IPS-NIHi11 (cell line): ENCODE measurements at places on chromosomes 5 and 9.

GRCh38 chr5:17079562-17079961 lies 137.9 kb upstream of the BASP1 start:
- DNase-seq = no peak

GRCh38 chr9:121350993-121351561 lies 19.0 kb downstream of the STOM start:
- peak; percentile 38 for DNase-seq

DNA sequence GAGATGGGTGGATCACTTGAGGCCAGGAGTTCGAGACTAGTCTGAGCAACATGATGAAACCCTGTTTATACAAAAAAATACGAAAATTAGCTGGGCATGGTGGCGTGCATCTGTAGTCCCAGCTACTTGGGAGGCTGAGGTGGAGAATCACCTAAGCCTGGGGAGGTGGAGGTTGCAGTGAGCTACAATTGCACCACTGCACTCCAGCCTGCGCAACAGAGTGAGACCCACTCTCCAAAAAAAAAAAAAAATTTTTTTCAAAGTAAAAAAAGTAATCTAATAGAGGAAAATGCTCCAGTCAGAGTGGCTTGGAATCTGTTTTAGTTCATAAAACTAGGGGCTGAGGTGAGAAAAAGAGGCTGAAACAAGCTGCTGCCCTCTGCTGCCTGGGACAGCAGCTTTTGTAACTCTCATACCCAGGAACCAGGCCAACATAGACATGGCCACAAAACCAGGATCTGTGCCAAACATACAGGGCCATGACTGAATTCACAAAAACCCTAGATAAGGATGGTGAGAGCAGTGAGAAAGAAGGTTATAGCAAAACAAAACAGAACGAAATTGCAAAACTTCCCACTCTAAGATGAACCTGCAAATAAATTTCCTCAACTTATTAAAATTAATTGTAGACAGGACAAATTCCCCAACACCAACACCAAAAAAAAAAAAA lies 13.1 kb upstream of the DCAF12 start:
- DNase-seq = peak; percentile 31

DNA sequence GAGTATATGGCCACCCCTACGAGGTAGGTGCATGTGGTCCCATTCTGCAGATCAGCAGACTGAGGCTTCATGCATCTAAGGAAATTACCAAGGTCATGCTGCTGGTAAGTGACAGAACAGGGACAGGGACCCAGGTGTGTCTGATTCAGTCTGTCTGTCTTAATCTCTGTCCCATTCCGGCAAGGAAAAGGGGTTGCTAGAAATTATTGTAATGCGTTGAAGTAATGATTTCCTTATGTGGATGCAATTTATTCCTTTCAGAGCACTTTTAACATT lies 76.8 kb downstream of the AMBP start:
- no peak for DNase-seq

- DNase-seq = no peak
Measured at GRCh38 chr5:856531-857425, 6.0 kb upstream of the ZDHHC11 start.

DNA sequence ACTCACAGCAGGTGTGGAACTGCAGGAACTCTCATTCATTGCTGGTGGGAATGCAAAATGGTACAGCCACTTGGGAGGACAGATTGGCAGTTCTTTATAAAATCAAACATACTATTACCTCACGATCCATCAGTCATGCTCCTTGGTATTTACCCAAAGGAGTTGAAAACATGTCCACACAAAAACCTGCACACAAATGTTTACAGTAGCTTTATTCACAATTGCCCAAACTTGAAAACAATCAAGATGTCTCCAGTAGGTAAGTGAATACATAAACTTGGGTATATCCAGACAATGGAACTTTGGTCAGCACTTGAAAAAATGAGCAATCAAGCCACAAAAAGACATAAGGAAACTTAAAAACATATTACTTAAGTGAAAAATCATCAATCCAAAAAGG lies 215.5 kb downstream of the IRX1 start:
- no peak for DNase-seq

- DNase-seq = no peak
Measured at GRCh38 chr5:143506836-143507552, 103.5 kb upstream of the NR3C1 start.

DNA sequence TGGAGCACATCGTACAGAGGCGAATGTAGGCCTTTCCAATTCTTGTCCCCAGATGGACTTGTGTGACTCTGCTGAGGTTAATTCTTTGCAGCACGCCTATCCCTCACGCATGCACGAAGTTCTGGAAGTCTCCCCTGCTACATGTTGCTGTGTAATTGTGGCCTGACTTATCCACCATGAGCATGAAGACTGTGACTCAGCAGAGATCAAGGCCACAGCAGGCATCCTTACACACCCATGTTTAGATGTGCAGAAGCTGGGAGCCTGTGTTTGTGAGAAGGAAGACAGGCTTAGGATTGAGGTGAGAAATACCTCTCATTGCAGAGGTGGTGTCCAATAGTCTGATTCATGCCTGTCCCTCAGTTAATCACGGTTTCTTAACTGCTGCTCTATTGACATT lies 135.6 kb downstream of the ICE1 start:
- DNase-seq = no peak

DNA sequence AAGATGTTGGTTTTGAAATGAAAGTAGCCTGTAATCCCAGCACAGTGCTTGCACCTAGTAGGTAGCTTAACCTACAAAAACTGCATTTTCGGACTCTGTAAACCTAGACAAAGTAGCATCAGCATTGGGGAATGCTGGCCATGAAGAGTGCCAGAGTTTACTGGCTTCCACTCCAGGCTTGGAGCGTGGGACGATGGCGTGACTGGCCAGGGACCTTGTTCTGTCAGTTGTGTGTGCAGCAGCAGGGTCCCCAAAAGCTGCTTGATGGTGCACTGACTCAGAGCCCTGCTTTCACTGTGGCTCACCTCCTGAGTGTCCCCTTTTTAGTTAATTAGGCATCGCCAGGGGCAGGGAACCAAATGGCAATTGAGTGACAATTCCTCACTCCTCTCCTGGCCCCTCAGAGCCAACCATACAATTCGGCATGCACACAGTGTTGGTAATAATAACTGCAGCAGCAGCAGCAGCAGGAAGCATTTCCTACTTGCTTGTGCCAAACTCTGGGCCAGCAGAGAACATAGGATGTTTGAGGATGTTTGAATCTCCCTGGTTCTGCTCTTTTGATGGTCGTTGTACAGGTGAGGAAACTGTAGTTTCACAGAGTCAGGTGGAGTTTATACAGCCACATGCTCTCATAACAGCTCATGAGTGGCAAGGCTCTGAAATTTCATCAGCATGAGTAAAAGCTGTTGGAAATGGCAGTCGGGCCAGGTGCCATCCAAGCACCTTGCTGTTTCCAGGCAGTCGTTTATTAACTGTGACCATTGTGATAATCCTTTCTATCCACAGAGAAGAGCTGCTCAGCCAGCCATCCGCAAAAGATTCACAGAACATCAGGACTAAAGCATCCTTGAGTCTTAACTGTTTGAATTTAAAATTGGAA lies 4.2 kb downstream of the UBE2QL1 start:
- DNase-seq = no peak

- DNase-seq = no peak
Measured at GRCh38 chr9:99114049-99114440, 9.1 kb downstream of the TGFBR1 start.

DNA sequence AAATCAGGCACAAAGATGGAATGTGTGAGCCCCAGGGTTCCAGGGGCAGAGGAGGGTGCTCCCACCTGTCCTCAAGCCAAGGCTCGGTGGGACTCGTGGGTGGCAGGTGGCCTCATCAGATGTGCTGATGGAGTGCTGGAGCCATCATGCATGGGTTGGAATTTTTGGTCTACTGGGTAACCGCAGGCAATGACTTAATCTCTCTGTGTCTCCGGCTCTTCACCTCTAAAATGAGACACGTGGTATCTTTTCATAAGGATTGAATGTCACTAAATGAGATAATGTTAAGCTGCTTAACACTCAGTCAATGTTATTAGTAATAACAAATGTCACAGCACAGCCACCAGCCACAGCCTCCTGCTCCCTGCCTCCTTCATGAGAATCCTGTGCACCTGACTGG lies 245.5 kb downstream of the HSPA4 start:
- no peak for DNase-seq

GRCh38 chr9:136151214-136151804 lies 32.6 kb upstream of the TMEM250 start:
- no peak for DNase-seq

- no peak for DNase-seq
Measured at GRCh38 chr5:59221769-59222168, 638.9 kb downstream of the RAB3C start.

DNA sequence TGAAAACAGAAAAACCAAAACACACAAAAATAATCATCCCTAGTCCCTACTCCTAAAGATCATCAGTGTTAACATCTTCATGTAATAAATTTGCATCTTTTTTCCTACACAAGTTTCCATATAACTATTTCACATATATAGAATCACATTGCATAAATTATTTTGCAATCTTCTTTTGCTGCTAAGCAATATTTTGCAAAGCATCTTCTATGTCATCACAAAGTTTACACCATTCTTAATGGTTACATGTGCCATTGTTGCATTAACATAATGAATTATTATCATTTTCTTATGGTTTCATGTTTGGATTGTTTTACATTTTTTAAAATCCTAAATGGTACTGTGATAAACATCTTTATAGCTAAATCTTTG lies 17.8 kb downstream of the SH3TC2 start:
- no peak for DNase-seq

DNA sequence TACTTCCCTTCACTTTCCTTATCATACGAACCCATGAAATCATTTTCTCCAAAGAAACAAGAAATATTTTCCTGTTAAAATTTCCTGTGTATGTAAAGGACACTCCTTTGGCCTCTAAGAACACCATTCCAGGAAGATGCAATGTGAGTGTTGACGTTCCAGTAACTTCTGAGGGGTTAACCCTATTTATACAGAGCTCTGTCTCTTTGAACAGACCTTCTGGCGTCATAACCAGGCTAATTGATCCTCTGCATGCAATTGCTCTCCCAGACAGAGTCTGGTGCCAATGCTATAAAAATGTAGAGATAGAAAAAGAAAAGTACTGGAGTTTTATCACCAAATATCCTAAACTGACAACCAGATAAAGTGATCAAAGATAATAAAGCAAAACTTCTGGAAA lies 218.5 kb downstream of the TLE1 start:
- no peak for DNase-seq

DNA sequence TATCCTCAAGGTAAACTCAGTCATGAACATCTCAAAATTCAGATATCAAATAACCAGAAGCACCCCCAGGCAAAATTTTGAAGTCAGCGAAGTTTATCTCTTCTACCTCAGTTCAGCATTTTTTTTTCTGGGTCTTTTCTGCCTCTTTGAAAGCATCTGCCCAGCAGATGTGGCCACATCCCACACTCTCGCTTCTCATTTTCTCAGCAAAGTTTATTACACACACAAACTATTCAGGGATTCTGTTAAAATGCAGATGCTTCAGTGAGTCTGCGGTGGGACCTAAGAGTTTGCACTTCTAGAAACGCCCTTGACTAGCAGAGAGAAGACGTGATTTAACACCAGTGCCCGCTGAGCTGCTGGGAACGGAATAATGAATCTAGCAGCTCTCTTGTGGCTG lies 19.3 kb downstream of the RASEF start:
- DNase-seq = no peak

- DNase-seq = no peak
Measured at GRCh38 chr5:74370168-74370567, 270.4 kb downstream of the ENC1 start.

GRCh38 chr5:41754857-41755256 lies 115.4 kb downstream of the OXCT1 start:
- no peak for DNase-seq

DNA sequence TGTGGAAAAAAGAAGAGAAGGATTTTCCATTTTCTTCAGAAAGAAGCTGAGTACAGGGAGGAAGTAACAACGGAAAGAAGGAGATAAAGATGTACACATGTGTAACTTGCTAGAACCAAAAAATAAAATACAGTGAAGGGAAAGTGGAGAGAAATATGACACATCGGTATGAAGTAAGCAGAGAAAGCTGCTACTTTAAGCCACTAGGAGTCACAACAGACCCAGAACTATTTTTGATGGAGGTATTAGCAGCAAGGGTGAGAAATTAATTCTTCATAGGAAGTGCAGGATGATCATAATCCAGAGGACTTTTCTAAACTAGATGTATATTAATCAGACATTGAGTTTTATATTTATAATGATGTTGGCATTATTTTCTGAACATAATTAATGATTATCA lies 88.5 kb downstream of the FAM174A start:
- no peak for DNase-seq

GRCh38 chr5:44827681-44828080 lies 18.9 kb downstream of the MRPS30 start:
- no peak for DNase-seq

- no peak for DNase-seq
Measured at GRCh38 chr5:27007121-27007520, 31.3 kb downstream of the CDH9 start.
